ENCODE measurements at places on chromosomes 16 and 17.

DNA sequence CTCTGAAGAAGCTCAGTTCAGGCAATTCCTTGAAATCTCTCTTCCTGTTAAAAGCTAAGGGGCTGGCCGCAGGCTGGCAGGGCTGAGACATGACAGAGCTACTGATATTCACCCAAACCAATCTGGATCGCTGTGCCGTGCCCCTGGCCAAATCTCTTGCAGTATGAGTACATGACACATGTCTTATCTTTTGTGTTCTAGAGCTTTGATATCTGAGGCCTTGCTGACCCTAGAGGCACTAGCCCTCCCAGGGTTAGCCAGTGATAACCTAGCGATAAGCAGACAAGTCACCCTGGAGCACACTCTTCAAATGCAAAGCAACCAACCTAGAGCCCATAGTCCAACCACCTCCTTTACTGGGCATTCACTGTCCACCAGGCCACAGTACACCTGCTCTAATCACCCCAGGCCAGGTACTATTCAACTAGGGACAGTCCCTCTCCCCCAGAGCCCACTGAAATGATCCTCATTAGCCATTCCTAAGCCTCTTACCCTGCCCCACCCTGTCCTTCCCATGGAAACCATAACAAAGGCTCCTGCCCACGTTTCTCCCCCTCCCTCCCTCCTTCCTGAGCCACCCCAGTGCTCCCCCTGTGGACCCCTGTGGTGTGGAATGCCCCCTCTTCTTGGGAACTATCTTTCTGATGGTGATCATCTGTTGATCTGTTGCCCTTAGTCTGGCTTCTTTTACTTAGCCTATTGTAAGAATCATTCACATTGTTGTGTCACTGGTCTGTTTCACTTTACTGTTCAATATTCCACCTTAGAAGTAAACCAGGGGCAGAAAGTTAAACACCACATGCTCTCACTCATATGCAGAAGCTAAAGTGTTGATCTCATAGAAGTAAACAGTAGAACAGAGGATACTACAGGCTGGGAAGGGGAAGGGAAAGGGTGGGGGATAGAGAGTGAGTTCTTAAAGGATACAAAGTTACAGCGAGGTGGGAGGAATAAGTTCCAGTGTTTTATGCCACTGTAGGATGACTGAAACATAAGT is 52.5 kb downstream of the TEKT5 start:
- no peak for DNase-seq

- peak; percentile 28 for DNase-seq
Measured at GRCh38 chr17:44362949-44363612, 572 bp downstream of the FAM171A2 start.

GRCh38 chr16:75203096-75203495 is 3.9 kb downstream of the CTRB2 start:
- DNase-seq, result no peak

DNA sequence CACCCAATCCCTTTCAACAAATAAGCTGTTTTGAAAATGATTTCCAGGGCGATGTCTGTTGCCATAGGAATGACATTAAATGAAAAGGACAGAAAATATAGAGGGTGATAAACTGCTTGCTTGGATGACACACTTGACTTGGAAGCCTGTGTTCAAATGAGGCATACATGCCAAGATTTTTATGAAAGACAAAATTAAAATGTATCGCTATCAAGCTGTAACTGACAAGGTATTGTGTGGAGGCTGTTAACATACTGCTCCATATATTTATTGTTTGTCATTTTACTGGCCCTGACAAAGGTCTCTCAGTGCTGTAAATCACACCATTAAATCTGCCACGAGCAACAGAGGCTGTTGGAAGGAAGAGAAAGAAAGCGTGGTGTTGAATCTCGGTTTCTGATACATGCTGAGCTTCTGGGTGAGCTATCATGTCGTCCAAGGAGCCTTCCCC is 456.2 kb upstream of the SALL1 start:
- DNase-seq, result no peak

GRCh38 chr17:7852262-7852670 is 2.6 kb upstream of the TMEM88 start:
- DNase-seq, result no peak

GRCh38 chr16:75053791-75054555 is 55.1 kb downstream of the ZNRF1 start:
- DNase-seq, result peak; percentile 71

DNA sequence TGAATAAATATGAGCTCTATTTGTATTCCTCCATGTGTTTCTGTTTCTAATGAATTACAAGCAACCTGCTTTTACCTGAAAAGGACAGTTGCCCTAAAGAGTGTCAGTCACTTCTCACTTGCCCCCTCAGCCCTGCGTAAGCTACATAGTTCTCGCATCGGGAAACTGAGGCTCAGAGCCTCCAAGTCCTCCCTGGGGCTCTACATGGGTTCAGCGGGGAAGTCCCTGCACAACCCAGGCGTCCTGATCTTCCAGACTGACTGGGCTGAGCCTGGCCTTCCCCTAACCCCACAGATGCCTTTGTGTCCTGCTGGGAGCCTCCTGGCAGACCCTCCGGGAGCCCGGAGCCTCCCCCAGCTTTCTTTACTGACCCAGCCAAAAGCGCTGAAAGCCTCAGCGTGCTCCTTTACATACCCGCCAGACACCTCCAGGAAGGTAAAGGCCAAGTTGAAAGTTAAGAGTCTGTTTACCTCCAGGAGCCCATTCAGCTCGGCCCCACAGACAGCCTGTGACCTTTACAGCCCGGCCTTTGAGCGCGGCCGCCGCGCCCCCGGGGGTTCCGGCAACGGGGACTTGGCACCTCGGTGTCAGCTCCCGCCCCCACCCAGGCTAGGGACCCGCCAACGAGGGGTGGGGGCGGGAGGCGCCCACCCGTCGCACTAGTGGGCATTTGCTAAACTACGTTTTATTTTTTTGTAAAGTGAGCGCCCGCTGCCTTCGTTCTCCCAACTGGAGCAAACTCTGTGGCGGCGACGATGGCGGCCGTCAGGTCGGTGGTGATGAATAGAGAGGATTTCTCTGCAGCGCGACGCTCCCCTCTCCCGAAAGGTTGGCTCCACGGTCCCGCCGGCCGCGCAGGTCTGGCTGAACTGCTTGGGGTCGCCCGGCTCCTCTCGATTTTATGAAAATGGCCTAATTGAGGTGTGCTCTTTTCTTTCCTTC is 4.4 kb upstream of the HOXB13 start:
- peak; percentile 52 for DNase-seq

- DNase-seq, result peak; percentile 13
Measured at GRCh38 chr16:86918637-86919036, 340.3 kb downstream of the FOXL1 start.

GRCh38 chr17:75896415-75897159 is at the start of gene TRIM65:
TRIM65 (minus strand) TSS chr17:75896951; CDS start chr17:75896937, 14 bp downstream.
- peak; percentile 91 for DNase-seq

DNA sequence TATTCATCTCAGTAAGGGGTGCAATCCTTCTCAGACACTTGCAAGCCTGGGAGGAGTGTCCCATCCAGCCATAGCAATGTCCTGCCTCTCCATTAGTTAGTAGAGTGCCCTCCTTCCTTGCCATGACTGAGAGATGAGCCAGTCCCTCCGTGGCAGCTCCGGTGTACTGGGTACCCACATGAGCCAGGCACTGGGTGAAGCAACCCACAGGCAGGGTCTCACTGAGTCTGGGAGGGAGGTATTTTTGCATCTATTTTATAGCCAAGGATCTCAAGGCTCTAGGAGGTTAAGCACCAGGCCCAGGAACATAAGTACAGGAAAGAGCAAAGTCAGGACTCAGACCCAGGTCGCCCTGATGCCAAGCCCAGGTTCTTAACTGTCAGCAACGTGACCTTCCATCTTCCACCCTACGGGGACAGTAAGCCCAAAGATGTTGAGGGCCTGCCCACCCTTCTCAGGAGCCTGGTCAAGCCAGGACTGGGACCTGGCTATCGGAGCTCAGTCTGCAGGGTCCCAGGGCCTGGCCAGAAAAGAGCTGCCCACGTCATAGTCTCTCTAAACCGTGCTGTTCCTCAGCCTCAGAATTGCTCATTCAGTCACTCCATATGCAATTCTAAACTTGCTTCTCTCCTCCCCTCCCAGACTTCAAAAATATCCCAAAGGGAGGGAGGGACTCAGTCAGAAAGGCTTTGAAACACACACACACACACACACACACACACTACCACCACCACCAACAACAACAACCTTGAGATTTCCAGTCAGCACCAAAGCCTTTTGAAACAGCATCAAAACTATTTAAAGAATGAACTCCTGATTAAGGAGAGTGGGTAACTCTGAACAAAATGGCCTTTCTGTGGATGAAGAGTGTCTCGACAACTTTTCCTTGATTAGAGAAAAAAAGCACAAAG is 16.6 kb downstream of the NOS2 start:
- DNase-seq, result no peak

DNA sequence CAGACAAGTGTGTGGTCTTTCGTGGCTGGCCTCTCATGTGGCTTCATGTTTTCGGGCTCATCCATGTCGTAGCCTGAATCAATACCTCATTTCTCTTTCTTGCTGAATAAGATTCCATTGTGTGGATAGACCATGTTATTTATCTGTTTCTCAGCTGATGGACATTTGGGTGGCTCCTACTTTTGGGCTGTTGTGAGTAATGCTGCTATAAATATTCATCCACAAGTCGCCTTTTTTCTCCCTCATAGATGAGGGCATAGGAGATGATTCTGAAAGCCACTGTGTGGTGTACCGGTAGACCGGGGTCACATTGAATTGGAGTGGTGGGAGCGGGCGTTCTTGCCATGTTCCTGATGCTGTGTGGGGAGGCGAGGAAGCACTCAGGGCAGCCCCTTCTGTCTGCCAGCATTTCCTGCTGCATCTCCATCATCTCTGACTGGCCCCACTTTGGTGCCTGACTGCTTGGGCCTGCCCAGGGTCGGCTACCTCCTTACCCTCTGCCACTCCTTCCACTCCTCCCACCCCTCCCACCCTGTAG is 40.1 kb downstream of the PRMT7 start:
- DNase-seq, result no peak

DNA sequence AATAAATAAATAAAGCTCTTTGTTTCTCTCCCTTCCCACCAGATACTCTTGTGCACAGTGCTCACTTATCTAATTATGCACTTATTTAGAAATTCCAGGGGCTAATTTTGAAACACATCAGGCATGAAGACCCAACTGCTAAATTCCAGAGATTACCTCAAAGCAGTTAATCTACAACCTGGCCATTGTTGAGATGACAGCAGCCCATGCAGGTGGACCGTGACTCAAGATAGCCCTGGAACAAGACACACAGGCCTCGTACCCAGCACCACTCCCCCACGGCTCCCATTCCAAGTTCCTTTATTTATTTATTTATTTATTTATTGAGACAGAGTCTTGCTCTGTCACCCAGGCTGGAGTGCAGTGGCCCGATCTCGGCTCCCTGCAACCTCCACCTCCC is 60.1 kb upstream of the NPEPPS start:
- DNase-seq, result no peak

DNA sequence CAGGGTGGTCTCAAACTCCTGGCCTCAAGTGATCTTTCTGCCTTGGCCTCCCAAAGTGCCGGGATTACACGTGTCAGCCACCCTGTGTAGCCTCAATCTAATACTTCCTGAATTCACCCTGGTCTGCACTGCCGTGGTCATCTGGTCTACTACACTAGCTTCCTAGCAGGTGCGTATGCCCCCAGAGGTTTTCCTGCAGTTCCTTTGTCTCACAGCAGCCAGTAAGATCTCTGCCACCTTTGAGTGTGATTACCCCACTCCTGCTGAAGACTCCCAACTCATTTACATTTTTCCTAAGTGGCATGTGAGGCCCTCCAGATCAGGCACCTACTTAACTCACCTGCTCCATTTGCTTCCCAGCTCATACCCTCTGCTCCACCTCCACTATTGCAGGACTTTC is 5.1 kb upstream of the DDX19A start:
- no peak for DNase-seq

DNA sequence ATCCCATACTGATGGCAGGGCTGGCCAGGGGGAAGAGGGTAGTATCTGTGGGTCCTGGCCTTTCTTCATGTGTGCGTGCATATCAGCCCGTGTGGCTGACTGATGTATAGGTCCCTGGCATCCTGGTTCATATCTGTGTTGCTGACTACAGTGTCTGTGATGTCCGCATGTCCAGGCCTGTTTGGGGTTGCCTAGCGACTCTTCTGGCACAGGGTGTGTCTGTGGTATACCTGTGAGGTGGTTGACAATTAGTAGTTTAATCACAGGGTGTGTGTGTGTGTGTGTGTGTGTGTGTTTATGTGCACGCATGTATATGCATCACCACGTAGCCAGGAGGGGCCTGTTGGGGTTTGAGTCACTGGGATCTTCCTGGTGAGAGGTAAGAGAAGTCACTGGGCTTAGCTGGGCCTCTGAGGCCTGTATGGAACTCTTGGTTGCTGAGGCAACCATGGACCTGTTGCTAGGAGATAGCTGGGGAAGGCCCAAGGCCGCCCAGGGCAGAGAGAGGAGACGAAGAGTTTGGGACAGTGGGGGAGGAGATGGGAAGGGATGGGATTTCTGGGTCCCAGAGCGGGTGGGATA is 603 bp upstream of the TMEM95 start:
- peak; percentile 53 for DNase-seq

- peak; percentile 43 for DNase-seq
Measured at GRCh38 chr17:4249452-4250029, 14.2 kb downstream of the ANKFY1 start.

DNA sequence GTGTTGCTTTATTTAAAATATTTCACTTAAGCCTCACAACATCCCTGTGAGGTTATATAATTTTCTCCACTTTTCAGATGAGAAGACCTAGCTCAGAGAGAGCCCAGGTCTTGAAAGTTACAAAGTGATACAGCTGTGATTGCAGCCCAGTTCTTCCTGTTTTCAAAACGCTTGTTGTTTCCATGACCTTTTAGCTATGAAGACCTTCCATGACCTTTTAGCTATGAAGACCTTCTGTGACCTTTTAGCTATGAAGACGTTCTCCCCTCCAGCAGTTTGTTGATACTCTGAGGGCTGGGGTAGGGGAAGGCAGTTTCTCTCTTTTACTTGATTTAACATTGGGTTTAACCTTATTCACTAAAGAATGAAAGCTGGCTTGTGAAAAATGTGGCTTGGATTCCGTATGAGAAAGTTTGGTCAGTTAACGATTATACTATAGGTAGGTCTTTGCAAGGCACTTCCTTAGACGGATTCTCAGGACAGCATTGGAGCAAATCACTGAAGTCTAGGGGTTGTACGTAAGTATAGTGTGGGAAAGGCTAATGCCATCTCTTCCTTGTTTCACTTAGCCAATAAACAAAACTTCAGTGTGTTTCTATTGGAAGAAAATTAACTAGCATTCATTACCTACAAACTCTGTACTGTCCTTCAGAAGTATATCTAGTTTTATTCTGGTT is 20.7 kb downstream of the PHKB start:
- DNase-seq, result no peak

DNA sequence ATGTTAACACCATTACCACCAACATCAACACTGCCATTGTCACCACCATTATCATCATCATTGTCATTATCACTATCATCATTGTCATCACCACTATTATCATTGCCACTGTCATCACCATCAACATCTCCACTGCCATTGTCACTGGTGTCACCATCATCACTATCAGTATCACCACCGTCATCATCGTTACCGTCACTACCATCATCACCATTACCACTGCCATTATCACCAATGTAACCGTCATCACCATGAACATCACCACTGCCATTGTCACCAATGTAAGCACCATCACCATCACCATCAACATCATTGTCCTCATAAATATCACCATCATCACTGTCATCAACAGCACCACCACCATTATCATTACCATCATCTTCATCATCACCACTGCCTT is 633.2 kb upstream of the EEF2KMT start:
- no peak for DNase-seq

All from PC-3 (cell line).